ENCODE measurements at places on chromosomes 4 and X.

- no peak for DNase-seq
Measured at GRCh38 chr4:81676537-81676936, 204.8 kb upstream of the RASGEF1B start.

DNA sequence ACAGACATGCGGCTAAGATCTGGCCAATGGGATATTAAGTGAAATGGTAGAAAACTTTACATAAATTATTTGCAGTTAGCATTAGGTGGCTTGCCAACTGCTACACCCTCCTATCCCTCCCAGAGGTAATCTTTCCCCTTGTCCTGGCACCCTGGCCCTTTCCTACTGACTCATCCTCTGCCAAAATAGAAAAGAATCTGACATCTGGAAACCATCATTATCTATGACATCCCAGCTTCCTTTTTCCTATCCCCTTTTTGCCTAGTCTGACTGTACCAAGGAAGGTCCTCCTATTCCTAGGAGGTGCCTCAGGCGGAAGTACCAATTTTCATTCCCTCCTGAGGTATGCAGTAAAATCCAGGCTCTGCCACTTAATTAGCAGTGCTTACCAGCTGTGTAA lies 163.6 kb upstream of the KLF3 start:
- no peak for DNase-seq

DNA sequence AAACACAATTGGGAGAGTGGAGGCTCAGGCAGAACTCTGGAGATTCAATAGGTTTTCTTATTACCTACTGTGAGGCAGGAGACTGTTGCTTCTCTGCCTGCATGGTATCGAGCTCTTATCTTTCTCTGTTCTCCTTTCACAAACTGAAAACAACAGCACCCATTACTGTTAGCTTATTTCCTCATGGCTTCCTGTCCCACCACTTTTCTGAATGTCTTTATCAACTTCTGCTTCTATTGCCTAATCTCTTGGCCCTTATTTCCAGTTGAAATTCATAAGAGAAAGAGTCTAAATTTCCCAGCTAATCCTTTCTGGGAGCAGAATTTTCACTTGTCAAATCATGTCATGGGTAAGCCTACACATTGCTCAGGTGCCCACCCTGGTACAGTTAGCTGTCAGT lies 46.8 kb upstream of the NDST3 start:
- no peak for DNase-seq

GRCh38 chr4:8830611-8831200 lies 40.9 kb downstream of the HMX1 start:
- DNase-seq, result no peak

- no peak for DNase-seq
Measured at GRCh38 chr4:107586371-107586770, 133.7 kb downstream of the PAPSS1 start.

DNA sequence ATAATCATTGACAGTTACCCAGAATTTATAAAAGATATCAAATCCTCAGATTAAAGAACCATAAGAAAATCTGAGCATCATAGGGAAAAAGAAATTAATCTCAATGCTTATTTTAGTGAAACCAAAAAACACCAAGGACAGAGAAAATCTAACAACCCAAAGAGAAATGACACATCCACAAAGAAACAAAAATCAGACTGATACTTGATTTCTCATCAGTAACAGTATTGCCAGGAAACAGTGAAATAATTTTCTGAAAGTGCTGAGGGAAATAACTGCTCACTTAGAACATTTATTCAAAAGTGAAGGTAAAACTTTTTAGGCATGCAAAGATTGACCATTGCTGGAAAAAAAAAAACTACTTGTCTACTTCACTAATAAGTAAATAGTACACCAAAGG lies 10.6 kb downstream of the MOSPD2 start:
- DNase-seq, result no peak

DNA sequence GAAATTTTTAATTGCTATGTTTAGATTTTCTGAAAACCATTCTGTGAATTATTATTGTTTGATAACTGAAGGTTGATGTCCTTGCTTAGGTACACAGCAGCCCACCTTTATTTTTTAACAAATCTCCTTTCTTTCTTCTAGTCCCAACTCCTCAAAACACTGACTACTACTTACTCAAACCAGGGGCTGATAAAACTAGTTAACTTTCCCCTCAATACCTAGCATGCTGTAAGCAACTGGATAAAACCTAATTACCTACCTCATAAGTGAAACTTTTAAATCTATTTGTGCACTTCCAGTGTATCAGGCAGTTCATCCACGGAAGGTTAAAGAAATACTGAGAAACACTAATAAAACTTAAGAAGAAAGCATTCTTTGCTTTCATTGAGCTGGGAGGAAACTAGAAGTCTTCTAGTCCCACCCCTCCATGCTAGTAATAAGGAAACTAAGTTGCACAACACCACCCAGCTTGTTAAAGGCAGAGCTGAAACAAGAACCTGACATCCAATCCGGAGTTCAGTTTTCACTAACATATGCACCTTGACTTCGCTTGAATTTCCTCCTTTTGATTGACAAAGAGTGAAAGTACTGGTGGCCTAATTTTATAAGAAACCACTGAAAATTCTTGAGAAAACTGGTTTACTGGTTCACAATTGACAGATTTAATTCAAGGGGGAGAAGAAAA lies 180.2 kb upstream of the TET2 start:
- DNase-seq, result no peak

DNA sequence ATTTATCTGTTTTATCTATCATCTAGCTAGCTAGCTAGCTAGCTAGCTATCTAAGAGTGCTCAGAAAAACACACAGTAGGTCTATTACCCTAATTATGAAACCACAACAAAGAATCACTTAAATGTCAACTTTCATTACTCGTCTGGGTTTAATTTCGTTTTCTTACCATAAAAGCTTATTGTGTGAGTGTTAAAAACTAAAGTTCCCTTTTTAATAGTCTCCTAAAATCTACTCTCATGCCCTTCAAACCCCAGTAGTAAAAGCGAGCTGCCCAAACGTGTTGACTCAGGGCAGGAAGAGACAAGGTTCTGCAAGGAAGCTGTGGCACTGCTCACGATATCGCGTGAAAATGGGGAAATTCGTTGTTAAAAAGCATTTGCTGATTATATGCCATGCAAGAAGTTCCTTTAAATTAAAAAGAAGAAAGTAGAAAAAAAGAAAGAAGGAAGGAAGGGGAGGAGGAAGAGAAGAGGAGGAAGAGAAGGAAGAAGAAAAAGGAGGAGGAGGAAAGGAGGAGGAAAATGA lies 595 bp downstream of the MBNL3 start:
- DNase-seq, result no peak
